ENCODE measurements at places on chromosomes 2 and 18. TPM values are rescaled to one million over a fixed set of nuclear protein-coding genes. Genes with fewer than 3 reads are reported as not detected.

Gene SPC25
- not detected for total RNA-seq

Gene MEP1B
- not detected for total RNA-seq

Gene COPS8
- total RNA-seq: 120 TPM

Gene GREB1
- total RNA-seq: 3.1 TPM

Gene GAL3ST2
- total RNA-seq: not detected

Gene VWA3B
- not detected for total RNA-seq

Gene GGCX
- total RNA-seq: 24.6 TPM

Gene PDE1A
- total RNA-seq: 17.2 TPM

Gene MDH1B
- 2.3 TPM for total RNA-seq

Gene UGT1A5
- not detected for total RNA-seq

Gene AP1S3
- total RNA-seq: 0.54 TPM

Gene RUFY4
- not detected for total RNA-seq

Gene RAB6C
- total RNA-seq: 0.42 TPM

Gene PPP1R1C
- not detected for total RNA-seq

Gene CACNB4
- 1.7 TPM for total RNA-seq

Gene RAX
- total RNA-seq: not detected

Gene HYCC2
- total RNA-seq: 19.9 TPM

Gene BCL11A
- 3.6 TPM for total RNA-seq

Gene SGO2
- 1.2 TPM for total RNA-seq

Gene RIT2
- total RNA-seq: not detected

Gene AQP4
- total RNA-seq: 36.1 TPM

Gene SUCLG1
- total RNA-seq: 76.8 TPM

Gene PRKCE
- total RNA-seq: 21.2 TPM

Gene POTEJ
- not detected for total RNA-seq

Gene GALNT1
- total RNA-seq: 52.1 TPM

Gene CNTNAP5
- not detected for total RNA-seq

Gene C2orf78
- not detected for total RNA-seq

Gene SAG
- total RNA-seq: not detected

Gene KRCC1
- 29.4 TPM for total RNA-seq

Gene DNER
- total RNA-seq: 13.3 TPM

Gene TDRD15
- 0.73 TPM for total RNA-seq

Gene NMUR1
- 2.2 TPM for total RNA-seq

Gene CTLA4
- total RNA-seq: 0.81 TPM

Measured in gastroesophageal sphincter (tissue), 4 donors.